ENCODE measurements at places on chromosomes 12 and 14.

- peak; percentile 5 for DNase-seq
These were observed 65.1 kb downstream of the SIX6 start for GRCh38 chr14:60573943-60574495.

DNA sequence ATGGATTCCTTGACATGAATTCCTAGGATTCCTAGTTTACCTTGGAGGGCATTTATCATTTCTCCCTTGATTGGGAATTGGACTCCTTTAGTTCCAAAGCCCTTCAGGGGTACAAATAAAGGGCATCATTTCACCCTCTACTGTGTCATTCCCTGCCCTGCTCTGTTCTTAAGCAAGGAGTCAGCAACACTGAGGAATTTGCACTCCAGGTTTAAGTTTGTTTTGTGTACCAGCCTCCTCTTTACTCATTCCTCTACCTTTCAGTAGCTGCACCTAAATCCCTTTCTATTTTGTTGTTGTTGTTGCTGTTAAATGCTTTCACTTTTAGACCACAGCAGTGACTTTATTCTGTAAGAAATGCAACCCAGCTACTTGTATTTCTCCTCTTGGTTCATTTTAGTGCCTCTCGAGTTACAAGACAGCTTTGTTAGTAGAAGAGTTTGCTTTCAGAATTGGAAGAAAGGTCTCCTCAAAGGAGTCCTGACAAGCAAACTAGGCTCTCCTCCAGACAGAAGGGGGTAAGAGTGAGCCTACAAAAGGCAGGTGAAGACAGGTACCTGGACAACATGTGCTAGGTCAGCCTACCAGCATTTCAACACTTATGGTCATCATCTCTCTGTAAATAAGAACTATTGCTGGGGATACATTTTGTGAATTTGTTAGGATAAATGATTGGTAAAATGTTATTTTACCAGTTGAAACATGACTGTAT, 90.0 kb downstream of the RMST start:
- no peak for DNase-seq

DNA sequence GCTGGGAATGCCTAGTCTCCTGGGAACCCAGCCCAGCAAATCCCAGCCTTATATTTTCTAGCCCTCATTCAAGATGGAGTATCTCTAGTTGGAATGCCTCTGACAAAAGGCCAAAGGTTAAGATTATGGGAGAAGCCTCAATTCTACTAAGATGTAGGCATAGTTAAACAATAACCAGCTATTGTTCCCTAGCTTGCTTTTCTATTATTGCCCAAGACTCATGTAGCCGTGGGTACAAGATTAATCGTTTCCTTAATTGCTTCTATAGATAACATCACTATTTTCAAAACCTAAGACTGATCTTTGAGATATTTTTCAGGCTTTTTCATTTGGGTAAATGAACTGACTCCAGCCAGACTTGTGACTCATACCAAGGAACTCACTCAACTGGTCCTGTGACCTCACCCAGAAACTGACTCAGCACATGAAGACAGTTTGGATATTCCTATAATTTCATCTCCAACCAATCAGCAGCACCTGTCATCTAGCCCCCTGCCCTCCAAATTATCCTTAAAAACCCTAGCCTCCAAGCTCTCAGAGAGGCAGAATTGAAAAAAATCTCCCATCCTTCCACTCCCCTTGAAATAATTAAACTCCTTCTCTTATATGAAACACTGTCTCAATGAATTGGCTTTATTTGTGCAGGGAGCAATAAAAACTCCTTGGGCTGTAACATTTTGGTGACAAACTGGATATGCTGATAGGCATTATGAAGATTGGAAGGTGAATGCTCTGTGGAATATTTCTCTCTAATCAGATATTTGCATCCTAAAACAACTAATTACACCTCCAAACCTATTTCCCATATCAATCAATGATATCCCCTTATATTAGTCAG, 589.0 kb downstream of the C12orf50 start:
- peak; percentile 2 for DNase-seq

DNA sequence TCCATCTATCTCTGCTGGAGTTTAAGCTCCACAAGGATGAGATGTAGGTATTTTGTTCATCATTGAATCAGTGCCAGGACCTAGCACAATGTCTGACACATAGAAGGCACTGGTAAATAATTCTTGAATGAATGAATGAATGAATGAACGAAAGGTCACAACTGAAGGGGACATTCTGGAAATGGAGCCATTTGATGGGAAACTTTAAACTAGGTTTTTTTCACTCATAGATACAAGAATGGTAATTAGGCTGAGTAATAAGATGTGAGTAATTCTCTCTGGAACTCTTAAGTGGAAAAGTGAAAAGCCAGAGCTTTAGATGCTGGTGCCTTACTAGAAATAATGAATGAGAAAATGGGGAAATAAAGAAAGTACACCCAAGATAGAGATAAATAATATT, 44.3 kb downstream of the SCN8A start:
- peak; percentile 56 for DNase-seq

DNA sequence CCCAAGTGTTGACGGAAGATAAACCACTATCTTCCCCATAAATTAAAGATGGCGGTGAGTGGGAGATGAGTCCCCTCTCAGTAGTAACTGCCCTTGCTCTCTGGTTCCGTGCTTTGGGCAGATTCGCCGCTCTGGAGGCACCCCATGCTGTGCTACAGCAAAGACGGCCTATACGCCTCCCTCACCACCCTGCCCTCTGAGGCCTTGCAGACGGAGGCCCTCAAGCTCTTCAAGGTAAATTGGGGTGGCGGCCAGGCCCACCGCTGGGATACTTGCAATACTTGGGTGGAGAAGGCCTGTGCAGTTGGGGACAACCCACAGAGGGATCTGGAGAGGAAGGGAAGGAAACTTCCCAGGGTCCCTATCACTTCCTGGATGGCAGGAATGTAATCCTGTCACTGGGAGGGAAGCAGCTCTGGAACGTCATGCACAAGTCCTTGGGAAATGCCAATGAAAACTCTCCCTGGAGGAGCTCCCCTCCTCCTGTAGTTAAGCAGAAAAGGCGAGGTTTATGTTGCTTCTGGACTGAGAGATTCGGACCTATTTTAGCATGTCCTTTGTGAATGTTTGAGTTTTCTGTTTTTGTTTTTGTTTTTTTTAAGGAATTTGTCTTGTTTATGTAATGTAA, 22.8 kb downstream of the PIGH start:
- peak; percentile 30 for DNase-seq

Data from EH (cell line).